ENCODE measurements at places on chromosomes 2 and 18. TPM values are rescaled to one million over a fixed set of nuclear protein-coding genes. Genes with fewer than 3 reads are reported as not detected.

DNA sequence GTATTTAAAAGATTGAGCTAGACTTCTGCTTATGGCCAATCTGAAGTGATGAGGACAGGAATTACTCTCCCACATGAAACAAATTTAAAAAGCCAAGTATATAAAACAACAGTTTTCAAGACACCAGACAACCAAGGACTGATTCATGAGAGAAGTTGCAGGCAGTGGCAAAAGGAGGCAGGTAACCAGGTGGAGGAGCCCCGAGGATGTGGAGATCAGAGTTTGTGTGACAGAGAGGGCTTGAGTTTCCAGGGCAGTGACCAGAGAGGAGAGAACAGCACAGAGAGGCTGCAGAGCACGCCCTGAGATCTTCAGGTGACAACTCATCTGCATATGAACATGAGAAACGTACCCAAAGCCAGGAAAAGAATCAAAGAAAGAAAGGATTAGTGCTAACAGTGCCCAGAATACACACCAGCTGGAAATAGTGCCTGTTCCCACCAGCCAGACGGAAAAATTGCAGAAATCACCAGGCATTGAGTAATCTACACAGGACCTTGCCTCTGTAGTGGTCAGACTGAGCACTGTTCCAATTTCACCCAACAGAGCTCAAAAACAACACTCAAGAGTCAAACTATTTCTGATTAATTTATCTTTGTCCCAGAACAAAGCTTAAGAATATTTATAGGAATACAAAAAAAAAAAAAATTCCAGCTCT is 173.1 kb downstream of the SEPTIN10 start:
- DNase-seq, result no peak
- H3K4me1 ChIP-seq, result no peaks in the 10 kb centered on the region

DNA sequence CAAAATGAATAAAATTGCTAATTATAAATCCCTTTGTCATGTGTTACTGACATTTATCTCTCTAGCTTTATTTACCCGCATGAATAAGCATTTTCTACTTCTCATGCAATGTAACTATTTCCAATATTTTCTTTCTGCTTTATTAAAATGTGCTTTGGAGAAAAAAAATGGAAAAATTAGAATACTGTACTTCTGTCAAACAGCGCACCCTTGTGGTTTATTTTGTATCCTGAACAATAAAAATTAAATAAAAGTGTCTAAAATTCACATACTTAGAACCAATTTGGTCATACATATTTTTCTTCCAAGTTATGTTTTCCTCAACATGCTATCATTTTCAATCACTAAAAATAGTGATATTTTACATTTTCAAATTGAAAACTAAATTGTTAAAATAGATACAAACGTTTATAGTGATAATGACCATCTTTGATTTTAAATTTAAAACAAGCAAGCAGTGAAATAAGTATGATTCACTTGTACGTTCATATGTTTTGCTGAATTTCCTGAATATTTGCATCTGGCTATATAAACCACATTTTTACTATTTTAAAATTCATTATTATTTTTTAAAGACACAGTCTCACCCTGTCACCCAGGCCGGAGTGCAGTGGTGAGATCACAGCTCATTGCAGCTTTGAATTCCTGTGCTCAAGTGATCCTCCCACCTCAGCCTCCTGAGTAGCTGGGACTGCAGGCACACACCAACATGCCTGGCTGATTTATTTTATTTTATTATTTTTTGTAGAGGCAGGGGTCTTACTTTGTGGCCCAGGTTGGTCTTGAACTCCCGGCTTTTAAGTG is 95.9 kb upstream of the GRB14 start:
- H3K27ac ChIP-seq, result no peak overlapping the region
- no peaks in the 10 kb centered on the region for H3K36me3 ChIP-seq
- DNase-seq, result no peak
- no peak overlapping the region for H3K4me3 ChIP-seq

Gene PROC
- total RNA-seq, result 0.20 TPM

DNA sequence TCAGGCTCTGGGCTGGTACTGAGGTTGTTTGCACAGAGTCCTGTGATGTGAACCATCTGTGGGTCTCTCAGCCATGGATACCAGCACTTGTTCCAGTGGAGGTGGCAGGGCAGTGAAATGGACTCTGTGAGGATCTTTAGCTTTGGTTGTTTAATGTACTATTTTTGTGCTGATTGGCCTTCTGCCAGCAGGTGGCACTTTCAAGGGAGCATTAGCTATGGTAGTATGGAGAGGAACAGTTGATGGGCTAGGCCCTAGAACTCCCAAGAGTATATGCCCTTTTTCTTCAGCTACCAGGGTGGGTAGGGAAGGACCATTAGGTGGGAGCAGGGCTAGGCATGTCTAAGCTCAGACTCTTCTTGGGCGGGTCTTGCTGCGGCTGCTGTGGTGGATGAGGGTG is 257.0 kb upstream of the GYPC start:
- H3K36me3 ChIP-seq, result no peaks in the 10 kb centered on the region
- DNase-seq, result no peak
- H3K27me3 ChIP-seq, result no peaks in the 10 kb centered on the region
- no peak overlapping the region for H3K27ac ChIP-seq
- H3K4me1 ChIP-seq, result no peaks in the 10 kb centered on the region

DNA sequence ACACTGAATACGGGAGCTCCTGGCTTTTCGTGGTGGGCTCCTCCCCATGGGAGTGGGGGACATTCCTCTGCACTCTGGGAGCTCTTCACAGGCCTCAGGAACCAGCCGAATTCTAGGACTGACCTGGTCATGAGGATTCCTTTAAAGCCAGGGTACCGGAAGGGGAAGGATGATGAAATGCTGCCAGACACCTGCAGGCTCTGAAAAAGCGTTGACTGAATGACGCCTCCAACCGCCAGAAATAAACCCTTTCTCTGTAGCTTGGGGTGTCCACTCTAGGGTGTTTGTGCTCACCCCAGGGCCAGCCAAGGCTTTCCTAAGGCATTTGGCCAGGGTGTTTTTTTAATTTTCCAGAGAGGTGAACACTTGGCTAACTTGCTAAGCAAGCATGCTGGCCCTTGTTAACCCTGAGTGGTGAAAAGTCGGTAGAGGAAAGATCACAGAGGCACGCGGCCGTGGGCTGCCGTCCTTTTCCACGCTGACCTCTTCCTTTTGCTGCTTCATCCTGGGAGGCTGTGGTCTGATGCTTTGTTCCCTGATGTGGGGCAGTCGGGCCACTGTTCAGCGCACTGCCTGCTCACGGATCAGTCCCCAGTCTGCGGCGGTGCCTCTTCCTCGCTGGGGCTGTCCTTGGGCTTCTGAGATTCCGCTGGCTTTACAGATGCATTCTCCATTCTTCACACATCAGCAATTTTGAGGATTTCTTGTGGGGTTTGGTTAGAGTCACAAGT is 32.0 kb downstream of the IMPA2 start:
- H3K27ac ChIP-seq, result no peak overlapping the region
- no peaks in the 10 kb centered on the region for H3K4me1 ChIP-seq
- no peaks in the 10 kb centered on the region for H3K27me3 ChIP-seq
- no peak overlapping the region for H3K4me3 ChIP-seq
- no peak for DNase-seq

Gene SERPINB2
- not detected for total RNA-seq

Gene SKOR2
- not detected for total RNA-seq

DNA sequence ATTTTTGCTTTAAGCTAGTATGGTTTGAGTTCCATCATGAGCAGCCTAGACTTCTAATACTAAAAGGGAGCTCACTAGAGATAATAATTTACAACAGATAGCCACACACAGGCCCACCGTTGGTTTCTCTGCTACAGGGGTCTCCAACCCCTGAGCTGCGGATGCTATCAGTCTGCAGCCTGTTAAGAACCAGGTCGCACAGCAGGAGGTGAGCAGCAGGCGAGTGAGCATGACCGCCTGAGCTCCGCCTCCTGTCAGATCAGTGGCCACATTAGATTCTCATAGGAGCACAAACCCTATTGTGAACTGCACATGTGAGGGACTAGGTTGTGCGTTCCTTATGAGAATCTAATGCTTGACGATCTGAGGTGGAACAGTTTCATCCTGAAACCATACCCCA is 150.6 kb downstream of the HRH4 start:
- no peak overlapping the region for H3K4me3 ChIP-seq
- H3K4me1 ChIP-seq, result no peaks in the 10 kb centered on the region
- DNase-seq, result no peak
- no peaks in the 10 kb centered on the region for H3K27me3 ChIP-seq
- H3K27ac ChIP-seq, result no peak overlapping the region
- H3K36me3 ChIP-seq, result no peaks in the 10 kb centered on the region

DNA sequence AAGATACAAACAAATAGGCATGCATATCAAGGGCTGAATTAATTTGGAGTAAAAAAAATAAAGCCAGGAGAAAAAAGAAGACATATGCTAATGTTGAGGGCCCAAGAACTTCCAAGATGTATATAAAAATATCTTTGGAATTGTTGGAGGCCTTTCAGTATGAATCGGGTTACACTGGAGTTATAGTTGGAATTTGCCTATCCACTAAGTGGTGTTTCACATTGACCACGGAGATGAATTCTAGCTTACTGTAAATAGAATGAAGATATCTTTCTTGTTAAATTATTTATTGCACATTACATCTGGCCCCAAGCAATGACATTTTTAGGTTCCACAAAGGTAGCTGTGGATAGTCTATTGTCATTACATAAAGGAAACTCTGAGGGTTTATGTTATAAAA is 38.5 kb upstream of the TRIB2 start:
- no peak overlapping the region for H3K4me3 ChIP-seq
- no peaks in the 10 kb centered on the region for H3K27me3 ChIP-seq
- H3K4me1 ChIP-seq, result no peaks in the 10 kb centered on the region
- no peaks in the 10 kb centered on the region for H3K36me3 ChIP-seq
- no peak overlapping the region for H3K27ac ChIP-seq

Gene TXNDC9
- total RNA-seq, result 12.3 TPM
